Cardiac septum (tissue), 1 donor: ENCODE measurements at places on chromosomes 13 and 19. TPM values are rescaled to one million over a fixed set of nuclear protein-coding genes. Genes with fewer than 3 reads are reported as not detected.

The A1BG gene
- total RNA-seq, result 5.2 TPM

The IGSF23 gene
- total RNA-seq, result not detected

The ZNF415 gene
- total RNA-seq, result 20.9 TPM

The SIAH3 gene
- total RNA-seq, result not detected

The ZNF610 gene
- total RNA-seq, result 2.8 TPM

DNA sequence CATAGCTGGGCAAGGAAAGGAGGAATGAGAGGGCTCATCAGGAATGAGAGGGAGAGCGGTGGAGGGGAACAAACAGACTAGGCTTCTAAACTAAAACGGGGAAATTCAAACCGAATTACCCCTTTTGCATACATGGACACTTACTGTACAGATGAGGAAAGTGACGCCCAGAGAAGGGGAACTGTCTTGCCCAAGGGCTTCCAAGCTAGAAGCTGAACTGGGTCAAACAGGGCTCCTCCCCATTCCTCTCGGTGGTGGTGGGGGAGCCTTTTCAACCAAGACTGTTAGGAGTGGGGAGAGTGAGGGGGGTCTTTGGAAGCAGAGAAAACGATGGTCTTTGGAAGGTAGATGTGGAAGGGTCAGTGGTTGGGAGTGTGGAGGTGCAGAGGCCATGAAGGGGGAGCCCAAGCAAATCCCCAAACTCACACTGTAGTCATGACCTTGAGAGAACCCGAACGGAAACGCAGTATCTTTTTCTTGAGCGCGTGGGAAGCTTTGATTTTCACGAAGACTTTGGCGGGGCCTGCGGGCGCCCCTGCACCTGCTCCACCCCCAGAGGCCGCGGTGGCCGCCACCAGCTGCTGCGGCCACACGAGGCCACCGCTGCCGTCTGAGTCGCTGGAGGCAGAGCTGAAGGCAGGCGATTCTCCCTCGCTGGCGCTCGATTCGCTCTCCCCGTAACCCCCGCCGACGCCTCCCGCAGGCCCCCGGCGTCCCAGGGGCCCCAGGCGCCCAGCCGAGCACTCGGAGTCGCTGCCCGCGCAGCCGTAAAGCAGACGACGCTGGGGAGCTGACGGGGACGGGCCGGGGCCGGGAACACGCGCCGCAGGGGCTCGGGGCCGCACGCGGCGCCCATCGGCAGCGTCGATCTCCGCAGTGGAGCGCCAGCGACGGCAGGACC is 12.3 kb upstream of the GNG8 start:
- DNase-seq, result no peak

DNA sequence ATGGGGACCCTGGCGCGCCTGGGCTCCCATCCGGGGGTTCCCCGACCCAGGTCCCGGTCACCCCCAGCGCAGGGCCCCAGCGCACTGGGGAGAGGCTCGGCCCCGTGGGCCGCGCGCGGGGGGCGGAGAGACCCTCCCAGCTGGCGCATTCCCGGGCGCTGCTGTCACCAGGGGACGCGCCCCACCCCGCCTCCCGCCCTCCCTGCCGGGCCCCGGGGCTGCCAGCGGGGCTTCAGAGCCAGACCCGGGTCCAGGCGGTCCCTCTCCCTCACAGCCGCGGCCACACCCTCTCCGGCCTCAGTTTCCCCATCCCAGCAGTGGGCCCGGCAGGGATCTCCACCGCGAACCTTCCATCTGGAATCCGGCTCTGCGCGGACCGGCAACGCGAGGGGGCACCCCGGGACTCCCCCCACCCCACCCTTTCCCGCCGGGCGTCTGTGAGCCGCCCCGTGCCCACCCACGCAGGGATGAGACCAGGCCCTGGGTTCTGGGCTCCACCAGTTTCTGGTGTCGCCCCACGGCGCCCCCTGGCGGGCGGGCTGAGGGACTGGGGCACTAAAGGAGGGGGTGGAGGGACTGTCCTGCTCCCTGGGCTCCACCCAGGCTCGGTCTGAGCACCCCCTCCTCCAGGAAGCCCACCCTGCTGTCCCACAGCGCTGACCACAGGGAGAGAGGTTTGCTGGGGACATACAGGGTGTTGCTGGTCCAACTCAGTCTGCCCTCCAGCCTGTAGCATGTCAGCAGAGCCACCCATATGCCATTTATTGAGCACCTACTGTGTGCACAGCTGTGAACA is 878 bp upstream of the ADAMTSL5 start:
- no peak for DNase-seq

DNA sequence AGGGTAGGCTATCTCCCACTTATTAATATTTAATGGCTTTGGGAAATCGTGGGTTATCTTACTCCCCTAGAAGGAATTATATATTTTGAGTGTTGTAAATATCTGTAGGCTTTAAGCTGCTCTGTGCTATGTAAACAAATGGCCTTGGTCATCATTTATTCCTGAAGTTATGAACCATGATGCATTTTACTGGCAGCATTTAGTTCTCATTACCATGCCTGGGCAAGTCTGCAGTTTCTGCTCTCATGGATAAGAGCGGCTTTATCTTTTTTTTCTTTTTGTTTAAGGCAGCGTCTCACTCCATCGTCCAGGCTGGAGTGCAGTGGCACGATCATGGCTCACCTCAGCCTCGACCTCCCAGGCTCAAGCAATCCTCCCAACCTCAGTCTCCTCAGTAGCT is 156.1 kb downstream of the IRS2 start:
- no peak for DNase-seq

DNA sequence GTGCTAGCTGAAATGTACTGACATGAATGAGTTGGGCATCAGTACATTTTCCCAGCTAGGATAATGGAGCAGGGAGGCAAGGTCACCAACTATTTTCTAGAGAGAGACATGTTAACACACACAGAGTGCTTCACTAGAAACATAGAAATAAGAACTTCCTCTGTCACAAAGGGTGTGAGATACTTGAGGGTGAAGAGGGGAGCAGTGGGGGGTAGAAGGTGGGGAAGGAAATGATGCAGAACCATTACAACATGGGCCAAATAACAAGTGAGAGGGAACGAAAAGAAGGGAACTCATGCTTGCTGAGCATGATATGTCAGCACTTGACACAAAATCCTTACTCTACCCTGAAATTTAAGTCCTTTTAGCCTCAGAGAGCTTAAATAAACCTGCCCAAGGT is 87.8 kb upstream of the RFC3 start:
- DNase-seq, result no peak

DNA sequence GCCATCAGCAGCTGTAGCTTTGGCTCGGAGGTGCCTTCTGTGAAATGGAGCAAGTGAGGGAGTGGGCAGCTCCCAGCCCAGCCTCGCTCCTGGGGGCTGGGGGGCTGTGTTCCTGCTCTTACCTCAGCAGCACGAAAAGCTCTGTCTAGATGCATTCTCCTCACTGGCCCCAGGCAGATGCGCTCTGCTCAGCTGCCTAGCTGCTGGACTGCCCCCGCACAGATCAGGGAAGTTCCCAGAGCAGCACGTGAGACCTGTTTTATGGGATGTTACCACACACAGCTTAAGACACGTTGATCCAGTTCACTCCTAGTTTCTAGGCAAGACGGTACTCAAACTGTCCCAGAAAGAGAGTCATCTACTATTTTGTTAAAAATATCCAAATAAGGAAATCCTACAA is 13.6 kb downstream of the LCP1 start:
- peak; percentile 78 for DNase-seq

DNA sequence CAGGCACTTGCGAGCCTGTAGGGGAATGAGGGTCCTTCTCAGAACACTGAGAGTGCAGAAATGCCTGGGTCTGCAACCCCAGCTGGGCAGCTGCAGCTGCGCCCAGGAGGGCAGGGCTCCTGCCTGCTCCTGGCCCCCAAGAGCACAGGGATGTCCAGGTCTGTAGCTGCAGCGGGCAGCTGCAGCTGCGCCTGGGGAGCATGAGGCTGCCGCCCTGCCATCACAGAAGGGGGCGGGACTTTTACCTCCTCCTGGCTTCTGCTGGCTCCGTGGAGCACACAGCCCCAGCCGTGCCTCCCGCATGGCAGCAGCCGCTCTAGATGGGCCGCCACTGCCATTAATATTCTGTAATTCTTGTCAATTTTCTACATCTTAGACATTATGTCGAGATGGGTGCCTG is 17.8 kb downstream of the CPB2 start:
- no peak for DNase-seq

GRCh38 chr19:18893587-18894253 is 2.2 kb downstream of the CERS1 start:
- no peak for DNase-seq

DNA sequence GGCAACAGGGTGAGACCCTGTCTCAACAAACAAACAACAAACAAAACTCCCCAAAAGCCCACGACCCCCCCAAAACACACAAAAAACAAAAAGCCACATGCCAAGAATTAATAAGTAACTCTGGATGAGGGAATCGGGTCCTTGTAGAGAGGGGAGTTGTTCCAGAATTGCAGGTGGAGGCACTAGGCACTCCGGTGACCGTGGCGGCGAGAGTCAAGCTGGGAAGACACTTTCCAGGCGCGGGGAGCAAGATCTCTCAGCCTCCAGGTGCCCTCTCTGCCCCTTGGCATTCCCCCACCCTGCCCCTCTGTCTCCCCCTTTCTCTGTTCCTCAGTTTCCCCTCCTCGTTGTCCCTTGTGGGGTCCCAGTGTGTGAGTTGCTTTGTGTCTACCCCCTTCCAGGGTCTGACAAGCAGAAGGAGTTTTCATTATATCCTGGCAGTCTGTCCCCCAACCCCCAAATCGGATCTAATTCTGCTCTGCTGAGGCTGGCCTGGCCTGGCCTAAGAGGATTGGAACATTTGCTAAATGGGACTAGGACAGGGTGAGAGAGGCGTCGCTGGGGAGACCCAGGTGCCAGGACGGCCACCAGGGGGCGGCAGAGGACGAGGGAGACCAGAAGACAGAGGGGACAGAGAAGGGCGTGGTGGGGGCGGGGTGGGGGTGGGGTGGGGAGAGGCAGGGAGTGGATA is 8.3 kb upstream of the CRX start:
- DNase-seq, result peak; percentile 84

- DNase-seq, result no peak
Measured at GRCh38 chr13:63042686-63043085, 1627.0 kb upstream of the PCDH20 start.

GRCh38 chr19:7887408-7888144 is 734 bp upstream of the LRRC8E start:
- no peak for DNase-seq
